ENCODE measurements at places on chromosomes 7 and 10.

DNA sequence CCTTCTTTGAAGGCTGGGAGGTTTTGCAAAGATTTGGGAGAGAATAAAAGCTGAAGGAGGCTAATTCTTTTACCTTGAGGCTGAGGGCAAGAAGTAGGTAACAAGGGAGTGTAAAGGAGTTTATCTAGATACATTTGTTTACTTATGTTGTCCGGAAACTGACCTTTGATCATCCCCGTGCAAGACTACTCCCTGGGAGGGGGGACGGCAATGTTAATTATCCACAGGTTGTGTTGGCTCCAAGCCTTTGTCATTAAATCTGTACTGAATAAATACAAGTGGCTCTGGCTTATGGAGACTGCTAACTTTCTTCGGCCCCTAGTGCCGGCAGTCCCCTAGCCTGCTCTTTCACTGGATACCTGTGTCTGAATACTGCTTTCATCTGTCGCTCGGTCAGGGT lies 1250.6 kb upstream of the LRRTM3 start:
- H3K36me3 ChIP-seq = no peaks in the 10 kb centered on the region
- H3K4me3 ChIP-seq = no peak overlapping the region
- no peak overlapping the region for H3K27ac ChIP-seq
- H3K4me1 ChIP-seq = no peaks in the 10 kb centered on the region
- DNase-seq = no peak
- H3K27me3 ChIP-seq = no peaks in the 10 kb centered on the region

DNA sequence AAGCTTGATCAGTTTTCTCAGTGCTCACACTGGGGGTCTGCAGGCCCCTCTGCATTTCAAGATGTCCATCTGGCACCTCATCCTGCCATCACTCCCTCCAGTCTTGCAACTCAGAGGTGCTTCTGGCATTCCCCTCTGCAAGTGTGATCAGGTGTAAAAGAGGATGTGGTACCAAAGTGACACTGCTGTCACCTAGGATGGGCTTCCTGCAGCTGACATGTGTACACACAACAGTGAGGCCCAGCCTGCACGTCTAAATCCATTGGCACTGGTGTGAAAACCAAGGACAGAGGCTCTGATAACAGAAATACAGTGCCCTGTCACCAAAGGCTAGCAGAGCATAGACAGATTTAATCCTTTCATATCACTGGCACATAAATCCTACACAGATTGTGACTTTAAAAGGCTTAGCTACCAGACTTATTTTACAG lies 162.5 kb upstream of the CELF2 start:
- no peaks in the 10 kb centered on the region for H3K36me3 ChIP-seq
- H3K4me1 ChIP-seq = no peaks in the 10 kb centered on the region
- no peak overlapping the region for H3K27ac ChIP-seq
- no peak for DNase-seq
- no peak overlapping the region for H3K4me3 ChIP-seq

GRCh38 chr10:131033166-131034085 lies 278.1 kb downstream of the TCERG1L start:
- H3K27me3 ChIP-seq = no peaks in the 10 kb centered on the region
- no peaks in the 10 kb centered on the region for H3K36me3 ChIP-seq
- no peak overlapping the region for H3K4me3 ChIP-seq
- no peak overlapping the region for H3K27ac ChIP-seq
- no peaks in the 10 kb centered on the region for H3K4me1 ChIP-seq
- no peak for DNase-seq

- no peak overlapping the region for H3K27ac ChIP-seq
- no peak overlapping the region for H3K4me3 ChIP-seq
- H3K27me3 ChIP-seq = no peaks in the 10 kb centered on the region
Observed at GRCh38 chr10:48505394-48506112, 99.3 kb downstream of the ARHGAP22 start.

Measured in fibroblast of lung (primary cell).